Stimulated activated CD8-positive, alpha-beta memory T cell treated with anti-CD3 and anti-CD28 coated beads, Interleukin-4, amount 100 ng/mL, for 4 hours (primary cell): ENCODE measurements at places on chromosomes 7 and 10.

- no peak for DNase-seq
Measured at GRCh38 chr7:33981671-33982424, 76.5 kb downstream of the BMPER start.

- no peak for DNase-seq
Measured at GRCh38 chr10:69071610-69072009, 16.3 kb upstream of the SRGN start.

DNA sequence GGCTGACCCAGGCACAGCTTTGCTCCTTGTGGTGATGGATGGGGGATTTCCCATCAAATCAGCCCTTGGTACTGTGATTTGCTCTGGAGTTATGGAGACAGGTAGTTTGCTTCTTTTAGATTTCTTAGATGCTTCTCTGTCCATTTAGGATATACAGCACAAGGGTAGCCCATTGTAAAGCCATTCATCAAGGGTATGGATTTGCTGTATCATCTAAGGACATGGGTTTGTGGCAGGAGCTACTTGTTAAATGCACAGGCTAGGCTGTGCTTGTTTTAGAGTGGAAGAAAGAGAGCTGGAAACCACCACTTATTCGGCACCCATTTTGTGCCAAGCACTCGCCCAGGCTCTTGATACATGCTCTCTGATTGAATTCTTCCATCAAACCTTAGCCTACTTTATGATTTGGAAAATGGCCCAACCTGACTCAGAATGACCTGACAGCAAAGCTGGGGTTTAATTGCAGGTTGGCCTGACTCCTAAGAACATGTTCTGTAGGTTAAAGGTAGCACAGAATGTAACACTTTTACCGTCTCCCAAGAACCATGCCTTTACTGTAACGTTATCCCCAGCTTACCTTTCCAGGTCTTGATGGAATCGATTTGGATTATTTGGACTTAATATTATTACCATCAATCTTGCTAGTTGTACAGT, 168.0 kb downstream of the SNX10 start:
- no peak for DNase-seq

DNA sequence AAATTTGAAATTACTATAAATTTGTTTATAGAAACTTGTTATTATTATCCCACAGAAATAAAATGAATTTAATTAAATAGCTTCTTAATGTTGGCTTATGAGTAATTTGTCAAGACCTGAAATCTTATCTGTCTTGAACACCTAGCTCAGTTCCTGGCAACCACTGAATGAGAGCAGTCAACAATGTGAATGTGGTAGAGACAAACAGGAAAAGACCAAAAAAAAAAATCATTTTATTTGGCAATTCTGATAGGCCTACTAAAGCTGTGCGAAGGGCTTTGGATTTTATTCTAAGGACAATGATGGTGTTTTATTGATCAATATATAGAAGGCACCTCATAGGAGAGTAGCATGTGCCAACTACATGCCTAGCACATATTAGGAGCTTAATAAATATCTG, 127.8 kb upstream of the RSU1 start:
- DNase-seq: no peak

GRCh38 chr10:132257271-132257670, 50.5 kb downstream of the STK32C start:
- DNase-seq: peak; percentile 23

GRCh38 chr10:102281102-102281487, 35.8 kb downstream of the GBF1 start:
- DNase-seq: no peak

- DNase-seq: no peak
Measured at GRCh38 chr10:14326581-14326980, 4.1 kb downstream of the FRMD4A start.

DNA sequence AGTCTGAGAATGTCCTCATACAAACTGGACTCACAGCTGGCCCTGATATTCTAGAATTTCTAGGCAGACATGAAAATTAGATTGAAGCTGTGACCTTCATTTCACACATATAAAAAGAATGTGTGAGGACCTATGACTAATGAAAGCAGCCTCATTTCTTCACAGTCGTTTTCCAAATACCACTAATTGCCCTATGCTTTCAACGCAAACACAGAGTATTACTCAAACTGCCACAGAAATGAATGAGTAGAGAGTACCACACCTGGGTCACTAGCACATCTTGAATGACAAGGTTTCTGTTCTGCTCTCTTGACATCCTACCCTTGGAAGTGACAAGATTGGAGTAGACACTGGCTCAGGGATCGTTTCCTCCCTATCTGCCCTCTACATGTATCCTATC, 142.4 kb downstream of the C1GALT1 start:
- DNase-seq: no peak

DNA sequence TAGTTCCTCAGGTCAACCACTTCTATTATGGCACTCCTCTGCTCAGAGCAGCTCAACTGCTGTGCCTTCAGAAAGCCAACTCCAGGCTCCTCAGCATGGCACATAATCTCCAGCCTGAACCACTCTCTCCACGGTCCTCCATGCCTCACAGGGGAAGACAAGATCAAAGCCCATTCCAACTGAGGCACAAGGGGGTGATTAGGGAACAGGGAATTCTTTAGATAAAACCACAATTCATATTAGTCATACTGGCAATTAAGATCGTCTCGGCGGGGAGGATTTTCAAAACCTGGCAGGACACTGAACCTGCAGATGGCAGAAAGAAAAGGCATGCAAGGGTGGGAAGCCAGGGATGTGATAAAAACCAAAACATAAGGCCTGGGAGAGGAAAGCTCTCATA, 361.6 kb downstream of the FGFR2 start:
- no peak for DNase-seq

GRCh38 chr7:80428161-80429054, 83.5 kb downstream of the GNAT3 start:
- no peak for DNase-seq

DNA sequence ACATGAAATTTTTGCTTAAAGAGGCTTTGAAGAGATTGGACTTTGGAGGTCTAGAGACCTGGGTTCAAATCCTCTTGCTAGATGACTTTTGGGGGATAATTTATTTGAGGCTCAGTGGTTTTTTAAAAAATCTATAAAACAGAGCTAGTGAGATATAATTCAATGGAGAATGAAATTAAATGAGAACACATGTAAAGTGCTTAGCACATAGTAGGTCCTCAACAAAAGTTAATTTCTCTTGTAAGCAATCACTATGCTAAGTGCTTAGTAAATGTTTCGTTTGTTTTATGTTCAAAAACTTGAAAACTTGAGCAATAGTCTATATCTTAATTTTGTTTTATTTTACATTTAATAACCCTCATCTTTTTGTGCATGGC, 64.8 kb downstream of the LRMDA start:
- no peak for DNase-seq

DNA sequence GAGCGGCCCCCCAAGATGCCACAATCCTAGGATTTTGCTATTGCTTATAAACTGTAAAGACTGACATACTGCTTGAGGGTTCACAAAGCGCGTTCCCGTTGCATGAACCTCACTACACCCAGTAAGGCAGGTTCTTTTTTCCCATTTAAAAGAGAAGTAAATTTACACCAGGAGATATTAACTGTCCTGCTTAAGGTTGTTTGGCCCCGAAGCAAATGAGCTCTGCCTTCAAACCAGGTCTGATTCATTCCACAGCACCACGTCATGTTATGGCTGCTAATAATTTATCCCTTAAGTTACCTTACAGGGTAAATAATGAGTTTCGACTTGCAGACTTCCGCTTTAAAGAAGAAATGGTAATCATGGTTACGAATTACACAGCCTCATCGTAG, 559 bp upstream of the FKBP14 start:
- no peak for DNase-seq

GRCh38 chr10:15137636-15138035, 30.9 kb downstream of the NMT2 start:
- DNase-seq: no peak

GRCh38 chr7:50828801-50829200, 46.1 kb upstream of the GRB10 start:
- no peak for DNase-seq

DNA sequence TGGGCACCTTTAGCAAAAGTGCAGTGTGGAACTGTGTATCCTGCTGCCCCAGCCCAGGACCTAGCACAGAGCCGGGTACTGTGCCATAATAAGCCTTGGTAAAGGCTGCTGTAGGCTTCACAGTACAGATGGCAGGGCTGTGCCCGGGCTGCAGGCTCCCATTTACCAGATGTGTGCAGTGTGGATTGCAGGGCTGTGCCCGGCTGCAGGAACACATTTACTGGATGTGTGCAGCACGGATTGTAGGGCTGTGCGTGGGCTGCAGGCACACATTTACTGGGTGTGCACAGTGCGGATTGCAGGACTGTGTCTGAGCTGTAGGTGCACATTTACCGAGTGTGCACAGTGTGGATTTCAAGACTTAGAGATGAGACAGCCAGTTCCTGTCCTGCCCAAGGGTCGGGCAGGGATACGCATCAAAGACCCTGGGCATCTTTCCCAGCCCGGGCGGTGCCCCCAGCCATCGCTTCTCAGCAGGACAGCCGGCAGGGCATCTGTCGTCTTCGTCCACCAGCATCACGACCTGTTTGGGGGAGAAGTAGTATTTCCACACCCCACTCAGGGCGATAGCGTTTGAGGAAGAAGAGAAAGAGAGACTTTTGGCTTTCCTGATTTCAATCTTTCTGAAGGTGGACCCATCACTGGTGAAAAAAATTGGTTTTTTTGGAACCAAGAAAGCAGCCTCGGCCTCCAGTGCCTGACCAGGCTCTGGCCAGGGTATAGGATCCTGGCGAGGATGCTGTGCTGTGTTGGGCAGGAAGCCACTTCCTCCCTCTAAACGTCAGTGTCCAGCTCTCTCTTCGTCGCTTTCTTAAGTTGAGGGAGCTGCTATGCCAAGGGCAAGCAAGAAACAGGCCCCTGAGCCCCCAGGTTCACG, 180.8 kb downstream of the CUX1 start:
- DNase-seq: no peak

- no peak for DNase-seq
Measured at GRCh38 chr10:54826994-54827560, 26.0 kb upstream of the PCDH15 start.

- DNase-seq: no peak
Measured at GRCh38 chr7:49791088-49791741, 17.8 kb downstream of the VWC2 start.

- DNase-seq: no peak
Measured at GRCh38 chr10:132536241-132536876, 1.2 kb upstream of the INPP5A start.

- DNase-seq: no peak
Measured at GRCh38 chr7:133609806-133610205, 356.9 kb downstream of the EXOC4 start.

- no peak for DNase-seq
Measured at GRCh38 chr7:33661430-33662160, 243.7 kb upstream of the BMPER start.

GRCh38 chr7:80110376-80110775, 24.3 kb upstream of the GNAI1 start:
- no peak for DNase-seq

- DNase-seq: no peak
Measured at GRCh38 chr7:113320419-113320818, 202.1 kb upstream of the SMIM30 start.

DNA sequence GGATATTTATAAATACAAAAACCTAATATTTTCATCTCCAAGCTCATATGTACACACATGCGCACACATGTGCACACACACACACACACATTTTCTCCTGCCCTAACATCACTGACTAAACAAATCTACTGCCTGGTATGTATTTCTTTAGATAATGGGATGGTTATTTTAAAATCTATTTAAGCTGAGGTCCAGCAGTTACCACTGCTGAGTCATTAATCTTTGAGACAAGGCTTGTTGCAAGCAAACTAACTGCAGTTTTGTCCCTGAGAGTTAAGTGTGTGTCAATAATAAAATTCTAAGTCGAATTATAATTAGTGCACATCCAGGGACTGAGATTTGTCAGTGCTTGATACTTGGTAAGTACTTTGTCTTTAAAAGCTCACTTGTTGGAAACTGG, 135.1 kb downstream of the VPS50 start:
- no peak for DNase-seq

- no peak for DNase-seq
Measured at GRCh38 chr7:25739143-25739542, 412.9 kb upstream of the NFE2L3 start.

DNA sequence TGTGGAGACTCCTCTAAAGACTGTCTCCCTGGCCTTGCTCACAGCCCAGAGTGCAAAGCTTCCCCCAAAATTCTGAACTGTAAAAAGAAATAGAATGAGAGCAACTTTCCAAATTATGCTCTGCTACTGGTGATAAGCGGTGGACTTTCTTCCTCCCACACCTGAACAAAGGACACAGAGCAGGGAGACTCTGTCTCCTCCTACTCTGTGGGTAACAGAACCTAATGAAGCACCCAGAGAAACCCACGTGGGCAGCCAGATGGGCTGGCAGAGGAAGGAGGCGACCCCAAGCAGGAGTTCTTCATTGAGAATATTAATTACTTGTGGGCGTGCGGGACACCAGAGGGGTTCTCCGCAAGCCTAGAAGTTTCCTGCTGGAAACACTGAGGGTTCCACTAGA, 139.5 kb downstream of the KMT2E start:
- no peak for DNase-seq

DNA sequence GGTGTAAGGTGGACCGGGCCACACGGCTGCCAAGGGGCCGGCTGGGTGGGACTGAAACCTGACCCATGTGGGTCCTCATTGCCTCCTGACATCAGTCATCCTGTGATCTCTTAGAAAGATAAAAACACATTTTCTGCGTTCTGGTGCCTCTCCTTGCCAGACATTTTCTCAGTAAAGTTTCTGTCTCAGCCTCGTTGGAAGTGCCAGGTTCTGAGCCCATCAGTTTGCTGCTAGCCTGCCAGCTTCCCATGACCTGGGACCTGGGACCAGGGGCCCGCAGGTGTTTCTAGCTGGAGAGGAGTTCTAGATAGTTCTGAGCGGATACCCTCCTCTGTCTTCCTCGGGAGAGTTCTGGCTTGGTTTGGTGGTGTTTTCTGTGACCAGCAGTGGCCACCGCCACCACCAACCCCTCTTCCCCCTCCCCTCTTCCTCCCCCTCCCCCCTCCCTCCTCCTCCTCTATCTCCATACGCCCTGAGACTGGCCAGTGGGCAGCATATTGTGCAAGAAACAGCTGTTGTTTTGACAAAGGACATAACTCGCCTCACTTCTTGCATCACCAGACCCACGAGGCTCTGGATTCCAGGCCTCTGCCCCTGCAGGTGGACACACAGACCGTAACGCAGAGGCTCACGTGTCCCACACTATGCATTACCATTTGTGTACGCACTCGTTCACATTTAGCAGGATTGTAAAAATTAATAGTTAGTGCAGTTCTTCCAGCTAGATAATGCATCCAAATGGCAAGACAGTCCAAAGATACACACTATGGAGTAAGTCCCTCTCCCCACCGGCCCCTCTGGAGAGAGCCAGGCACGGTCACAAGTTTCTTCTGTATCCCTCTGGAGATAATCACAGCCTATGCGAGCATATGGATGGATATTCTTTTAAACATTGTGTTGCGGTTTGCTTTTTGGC, 94.6 kb downstream of the CUX1 start:
- no peak for DNase-seq
